Effector memory CD8-positive, alpha-beta T cell (primary cell): ENCODE measurements at places on chromosomes 6 and 20.
A peak's percentile ranks its signal among the peaks of the same experiment; 100 is the strongest.

DNA sequence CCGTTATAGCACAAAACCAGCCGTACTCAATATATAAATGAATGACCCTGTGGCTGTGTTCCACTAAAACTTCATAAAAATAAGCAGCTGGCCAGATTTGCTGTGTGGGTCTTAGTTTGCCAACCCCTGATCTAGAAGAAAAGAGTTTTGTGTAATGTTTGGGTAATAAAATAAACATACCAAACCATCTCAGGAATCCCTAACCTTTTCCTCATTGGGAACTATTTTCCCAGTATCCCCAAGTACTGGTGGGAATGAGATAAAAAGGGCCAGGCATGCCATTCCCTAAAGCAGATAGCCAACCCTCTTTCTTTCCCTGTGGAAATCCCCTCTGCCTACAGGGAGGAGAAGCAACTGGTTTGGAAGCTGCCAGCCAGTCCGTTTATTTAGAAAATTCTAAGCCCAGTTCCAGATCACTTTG lies 169.1 kb upstream of the AKAP12 start:
- no peak for DNase-seq
- H3K4me1 ChIP-seq, result no peaks in the 10 kb centered on the region
- no peaks in the 10 kb centered on the region for H3K36me3 ChIP-seq
- no peak overlapping the region for H3K27ac ChIP-seq
- no peaks in the 10 kb centered on the region for H3K27me3 ChIP-seq

- H3K27ac ChIP-seq, result no peak overlapping the region
- H3K4me3 ChIP-seq, result no peak overlapping the region
- no peak for DNase-seq
- no peaks in the 10 kb centered on the region for H3K4me1 ChIP-seq
- H3K27me3 ChIP-seq, result peaks cover 11% of the 10 kb centered on the region
- H3K36me3 ChIP-seq, result no peaks in the 10 kb centered on the region
Measured at GRCh38 chr20:54110457-54110856, 40.1 kb upstream of the BCAS1 start.

DNA sequence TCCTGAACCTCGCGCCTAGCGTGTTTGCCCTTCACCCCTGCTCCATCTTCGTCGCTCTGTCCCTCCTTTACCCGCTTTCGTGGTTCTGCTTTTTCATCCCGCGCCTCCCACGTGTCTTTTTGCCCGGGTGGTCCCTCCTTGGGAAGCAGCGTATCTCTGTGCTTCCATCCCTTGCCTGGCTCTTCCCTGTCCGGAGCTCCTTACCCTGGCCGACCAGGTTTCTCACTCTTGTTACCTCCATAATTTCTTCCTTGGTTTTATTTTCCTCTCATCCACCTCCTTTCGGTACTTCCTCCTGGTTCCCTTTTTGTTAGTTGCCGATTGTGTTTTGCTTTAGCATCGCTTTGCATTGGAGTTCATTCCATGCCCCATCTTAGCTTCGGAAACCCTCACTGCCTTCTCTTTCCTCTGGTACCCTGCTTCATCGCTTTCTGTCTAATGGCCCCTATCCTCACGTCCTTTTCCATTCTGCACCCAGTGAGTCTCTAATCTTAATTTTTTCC lies 735 bp downstream of the FAM135A start:
- peaks cover 10% of the 10 kb centered on the region for H3K36me3 ChIP-seq
- peaks cover 17% of the 10 kb centered on the region for H3K4me1 ChIP-seq
- peak overlapping the region; percentile 86 for H3K4me3 ChIP-seq
- peak overlapping the region; percentile 85 for H3K27ac ChIP-seq
- no peaks in the 10 kb centered on the region for H3K27me3 ChIP-seq

- peaks cover 34% of the 10 kb centered on the region for H3K4me1 ChIP-seq
- no peak overlapping the region for H3K4me3 ChIP-seq
- H3K36me3 ChIP-seq, result peaks cover 6% of the 10 kb centered on the region
- H3K27ac ChIP-seq, result peak overlapping the region; percentile 2
- H3K27me3 ChIP-seq, result no peaks in the 10 kb centered on the region
Measured at GRCh38 chr6:12066297-12066696, 54.2 kb downstream of the HIVEP1 start.

DNA sequence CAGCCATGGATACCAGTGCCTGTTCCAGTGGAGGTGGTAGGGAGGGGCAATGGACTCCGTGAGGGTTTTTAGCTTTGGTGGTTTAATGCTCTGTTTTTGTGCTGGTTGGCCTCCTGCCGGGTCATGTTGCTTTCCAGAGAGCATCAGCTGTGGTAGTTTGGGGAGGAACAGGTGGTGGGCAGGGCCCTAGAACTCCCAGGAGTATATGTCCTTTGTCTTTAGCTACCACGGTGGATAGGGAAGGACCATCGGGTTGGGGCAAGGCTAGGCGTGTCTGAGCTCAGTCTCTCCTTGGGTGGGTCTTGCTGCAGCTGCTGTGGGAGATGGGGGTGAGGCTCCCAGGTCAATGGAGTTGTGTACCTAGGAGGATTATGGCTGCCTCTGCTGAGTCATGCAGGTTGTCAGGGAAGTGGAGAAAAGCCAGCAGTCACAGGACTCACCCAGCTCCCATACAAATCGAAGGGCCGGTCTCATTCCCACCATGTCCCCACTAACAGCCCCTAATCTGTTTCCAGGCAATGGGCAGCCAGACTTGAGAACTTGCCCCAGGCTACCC lies 38.9 kb downstream of the MRAP2 start:
- DNase-seq, result no peak
- no peaks in the 10 kb centered on the region for H3K36me3 ChIP-seq
- no peak overlapping the region for H3K27ac ChIP-seq
- no peak overlapping the region for H3K4me3 ChIP-seq
- H3K4me1 ChIP-seq, result no peaks in the 10 kb centered on the region

GRCh38 chr6:117267766-117268534 lies 2.6 kb downstream of the VGLL2 start:
- H3K4me3 ChIP-seq, result no peak overlapping the region
- H3K27ac ChIP-seq, result no peak overlapping the region
- H3K4me1 ChIP-seq, result peaks cover 6% of the 10 kb centered on the region
- H3K27me3 ChIP-seq, result peaks cover 76% of the 10 kb centered on the region
- no peak for DNase-seq
